ENCODE measurements at places on chromosomes 1 and 21. TPM values are rescaled to one million over a fixed set of nuclear protein-coding genes. Genes with fewer than 3 reads are reported as not detected.
A peak's percentile ranks its signal among the peaks of the same experiment; 100 is the strongest.

DNA sequence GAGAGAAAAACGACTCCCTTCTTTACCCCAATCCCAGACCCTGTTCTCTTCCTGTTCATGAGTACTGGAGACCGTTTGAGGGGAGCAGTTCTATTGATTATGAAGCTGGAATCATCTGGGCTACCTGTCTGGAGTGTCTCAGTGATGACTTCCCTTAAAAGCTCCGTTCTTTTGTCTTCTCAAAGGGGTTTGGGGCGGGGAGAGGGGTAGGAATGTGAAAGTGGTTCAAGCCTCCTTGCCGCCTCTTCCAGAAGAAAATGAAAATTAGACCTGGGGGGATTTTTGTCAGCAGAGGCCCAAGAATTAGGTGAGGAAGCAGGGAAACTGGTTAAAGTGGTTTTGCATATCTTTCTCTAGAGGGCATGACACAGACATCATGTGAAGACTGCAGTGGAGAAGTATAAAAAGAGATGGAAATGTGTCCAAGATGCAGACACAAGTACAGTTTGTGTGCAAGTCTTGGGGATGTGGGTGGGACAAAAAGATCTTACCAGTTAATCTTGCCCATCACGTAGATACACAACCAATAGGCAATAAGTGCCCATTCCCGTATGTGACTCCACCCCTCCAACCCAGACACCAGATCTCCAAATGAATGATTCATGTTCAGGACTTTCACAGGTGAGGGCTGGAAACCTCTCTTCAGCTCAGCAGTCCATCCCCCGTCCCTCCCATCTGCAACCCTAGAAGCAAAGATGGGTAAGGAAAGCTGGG is 470 bp upstream of the MTMR11 start:
- DNase-seq, result peak; percentile 51

- DNase-seq, result no peak
These were observed 89.8 kb downstream of the LRRC53 start for GRCh38 chr1:74422421-74423292.

Gene SNX27
- 29.6 TPM for total RNA-seq

DNA sequence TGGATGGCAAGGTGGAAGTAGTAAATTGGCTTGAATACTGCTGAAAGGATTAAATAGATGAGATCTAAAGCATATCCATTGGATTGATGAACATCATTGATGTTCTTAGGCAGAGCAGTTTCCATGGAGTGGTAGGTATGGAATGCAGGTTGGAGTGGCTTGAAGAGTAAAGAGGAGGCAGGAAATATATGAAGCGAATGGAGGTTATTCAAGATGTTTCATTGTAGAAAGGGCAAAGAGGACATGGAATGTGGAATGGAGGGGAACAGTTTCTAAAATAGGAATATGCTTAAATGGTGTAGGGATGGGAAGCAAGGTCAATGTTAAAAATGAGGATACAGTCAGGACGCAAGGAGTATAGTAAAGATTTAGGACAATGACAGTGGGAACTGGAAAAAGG is 6.1 kb downstream of the OSBPL9 start:
- DNase-seq, result no peak

Gene SKI
- 9.1 TPM for total RNA-seq

- no peak for DNase-seq
These were observed 3.8 kb downstream of the BCL9 start for GRCh38 chr1:147545133-147545532.

DNA sequence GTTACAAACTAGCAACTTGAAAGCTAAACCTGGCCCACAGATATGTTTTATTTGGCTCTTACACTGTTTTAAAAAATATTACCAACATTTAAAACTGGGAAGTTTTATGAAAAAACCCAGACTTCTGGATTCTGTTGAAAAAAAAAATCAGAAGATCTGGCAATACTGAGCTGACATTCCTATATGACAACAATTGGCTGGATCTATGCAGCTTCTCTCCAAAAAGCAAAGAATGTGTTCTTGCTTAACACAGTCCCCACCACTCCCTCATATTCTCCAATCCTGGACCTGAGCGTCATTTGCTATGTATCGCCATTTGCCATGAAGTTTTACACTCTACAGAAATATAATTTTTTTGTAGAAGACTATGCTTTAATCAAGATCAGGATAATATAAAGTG is 859.6 kb downstream of the LTN1 start:
- no peak for DNase-seq

- DNase-seq, result no peak
These were observed 20.4 kb upstream of the EVA1B start for GRCh38 chr1:36343651-36344394.

GRCh38 chr1:211485480-211485857 is 6.5 kb downstream of the RD3 start:
- no peak for DNase-seq

DNA sequence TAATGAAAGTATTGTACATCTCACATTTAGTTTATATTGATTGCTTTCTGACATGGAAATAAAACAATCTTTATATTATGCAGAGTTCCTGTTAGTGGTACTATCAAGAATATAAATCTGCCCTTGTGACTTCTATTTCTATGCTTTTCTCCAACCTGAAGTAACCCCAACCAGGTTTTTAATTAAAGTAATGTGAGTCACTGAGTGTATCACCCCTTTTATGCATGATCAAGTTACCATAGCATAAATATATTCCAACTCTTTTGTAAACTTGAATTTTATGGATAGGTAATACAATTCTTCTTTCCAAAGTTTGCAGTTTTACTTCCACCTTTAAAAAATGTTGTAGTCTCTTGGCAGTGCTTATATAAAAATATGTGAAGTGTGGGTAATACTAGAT is 532.3 kb downstream of the USP25 start:
- DNase-seq, result no peak

DNA sequence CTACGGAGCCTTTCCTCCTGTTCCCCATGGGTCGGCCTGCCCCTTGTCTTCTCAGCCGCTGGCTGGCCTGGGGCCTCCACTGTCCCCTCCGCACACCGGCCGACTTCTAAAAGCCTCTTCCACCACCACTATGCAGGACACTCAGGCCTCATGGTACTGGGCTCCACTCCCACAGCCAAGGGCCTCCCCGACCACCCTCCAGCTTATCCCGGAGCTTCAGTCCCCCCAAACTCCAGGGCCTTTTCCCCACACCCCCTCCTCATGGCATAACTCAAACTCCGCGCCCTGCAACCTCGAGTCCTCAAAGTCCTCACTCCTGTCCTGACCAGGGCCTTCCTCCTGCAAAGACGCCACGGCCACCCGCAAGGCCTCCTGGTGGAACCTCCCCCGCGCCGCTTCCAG is 2.0 kb downstream of the LRRC41 start:
- DNase-seq, result no peak

Gene HRNR
- total RNA-seq, result not detected

DNA sequence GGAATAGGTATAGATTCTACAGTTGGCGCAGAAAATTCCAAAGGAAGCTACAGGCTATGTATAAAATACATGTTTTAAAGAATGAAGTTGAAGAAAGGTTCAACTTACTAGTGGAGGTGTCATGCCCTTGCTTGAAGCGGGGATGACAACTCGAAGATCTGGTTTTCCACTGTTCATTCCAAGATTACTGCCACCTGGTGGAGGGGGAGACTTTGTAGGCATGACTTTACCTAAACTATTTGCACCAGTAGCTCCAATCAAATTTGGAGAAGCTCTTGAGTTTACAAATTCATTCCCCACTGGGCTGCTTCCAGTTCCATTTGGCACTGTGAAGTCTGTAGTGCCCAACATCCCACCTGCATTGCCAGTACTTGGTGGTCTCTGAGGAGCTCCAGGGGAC is 81.7 kb downstream of the AXDND1 start:
- DNase-seq, result peak; percentile 40

Gene SYCP1
- not detected for total RNA-seq

- no peak for DNase-seq
These were observed 36.7 kb upstream of the TLR5 start for GRCh38 chr1:223179786-223180185.

DNA sequence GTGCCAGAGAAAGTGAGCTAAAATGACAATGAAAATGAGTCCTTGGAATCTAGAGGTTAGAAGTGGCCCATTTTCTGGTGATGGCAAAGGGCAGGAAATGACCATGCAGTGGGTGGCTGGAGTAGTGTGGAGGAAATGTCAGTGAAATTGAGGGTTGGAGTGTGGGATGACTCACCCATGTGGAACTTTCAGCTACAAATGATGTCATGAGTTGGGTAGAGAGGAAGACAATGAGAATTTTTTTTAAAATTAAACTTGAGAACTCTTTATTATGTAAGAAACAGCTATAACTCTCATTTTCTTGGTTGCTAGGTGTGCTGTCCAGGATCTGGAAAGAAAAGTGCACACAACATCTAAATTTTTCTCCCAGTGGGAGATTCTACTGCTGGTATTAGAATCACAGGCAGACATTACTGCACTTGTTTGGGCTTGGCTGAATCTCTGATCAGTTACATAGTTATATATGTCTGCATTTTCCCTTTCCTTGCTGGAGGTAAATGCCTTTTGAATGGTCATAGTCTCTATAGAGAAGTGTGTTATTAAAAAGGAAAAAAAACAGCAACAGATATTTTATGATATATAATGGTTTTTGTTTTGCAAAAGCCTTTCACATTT is 56.8 kb upstream of the GNG12 start:
- peak; percentile 12 for DNase-seq

- no peak for DNase-seq
These were observed 46.8 kb upstream of the DIPK1A start for GRCh38 chr1:93007941-93008577.

DNA sequence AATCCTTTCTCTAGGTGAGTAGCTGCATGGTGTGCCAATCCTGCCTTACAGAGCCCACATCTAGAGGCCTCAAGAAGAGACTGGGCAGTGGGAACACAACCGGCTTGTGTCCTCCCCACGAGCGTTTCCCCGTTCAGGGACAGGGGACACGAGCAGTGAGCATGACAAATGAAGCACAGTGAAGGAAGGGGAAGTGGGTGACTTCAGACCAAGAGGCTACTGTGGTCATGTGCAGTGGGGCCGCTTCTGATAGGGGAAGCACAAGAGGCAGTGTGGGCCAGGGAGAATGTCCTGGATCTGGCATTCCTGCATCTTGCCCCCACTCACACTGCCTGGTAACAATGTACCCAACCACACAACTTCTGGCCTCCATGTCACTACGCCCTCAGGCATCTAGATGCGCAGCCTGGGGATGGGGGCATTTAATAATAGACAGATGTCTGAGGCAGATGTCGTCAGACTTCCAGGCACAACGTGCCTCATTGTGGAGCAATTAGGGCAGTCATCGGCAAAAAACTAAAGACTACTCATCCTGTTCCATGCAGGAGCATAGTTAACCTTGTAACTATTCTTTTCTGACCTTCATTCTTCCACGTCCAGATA is 155.6 kb upstream of the NBPF11 start:
- no peak for DNase-seq

DNA sequence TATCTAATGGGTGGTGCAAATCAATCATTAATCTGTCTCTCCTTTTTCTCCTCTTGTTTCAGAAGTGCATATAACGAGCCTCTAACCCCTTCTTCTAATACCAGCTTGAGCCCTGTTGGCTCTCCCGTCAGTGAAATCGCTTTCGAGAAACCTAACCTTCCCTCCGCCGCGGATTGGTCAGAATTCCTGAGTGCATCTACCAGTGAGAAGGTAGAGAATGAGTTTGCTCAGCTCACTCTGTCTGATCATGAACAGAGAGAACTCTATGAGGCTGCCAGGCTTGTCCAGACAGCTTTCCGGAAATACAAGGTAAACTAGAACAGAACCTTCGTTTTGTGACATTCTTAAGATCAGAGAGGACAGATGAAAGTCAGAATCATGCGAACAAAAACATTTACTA is 25.3 kb upstream of the VAMP3 start:
- DNase-seq, result no peak

DNA sequence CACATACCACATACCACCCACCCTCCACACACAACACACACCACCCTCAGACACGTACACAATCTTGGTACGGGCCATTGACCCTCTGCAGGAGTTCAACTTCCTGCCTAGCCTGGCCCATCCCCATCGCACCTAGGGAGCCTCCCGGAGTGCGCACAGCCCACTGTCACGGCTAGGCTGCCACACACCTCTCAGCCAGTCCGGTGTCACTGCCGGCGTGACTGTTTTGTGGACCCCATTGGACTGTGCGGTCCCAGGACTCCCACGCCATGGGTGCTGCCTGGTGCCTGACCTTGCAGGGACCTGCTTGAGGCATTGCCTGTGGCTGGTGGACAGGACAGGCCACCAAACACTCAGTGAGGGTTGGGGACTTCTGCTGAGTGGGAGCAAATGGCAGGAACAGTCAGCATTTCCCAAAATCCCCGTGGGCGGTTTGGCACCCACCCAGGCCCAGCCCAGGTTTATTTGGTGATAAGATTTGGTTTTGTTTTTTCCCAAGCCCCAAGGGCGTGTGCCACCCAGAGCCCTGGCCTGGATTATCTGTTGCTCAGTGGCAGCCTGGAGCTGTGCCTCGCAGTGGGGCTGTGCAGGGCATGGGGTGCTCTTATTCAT is 27.7 kb downstream of the RAB7B start:
- DNase-seq, result no peak

DNA sequence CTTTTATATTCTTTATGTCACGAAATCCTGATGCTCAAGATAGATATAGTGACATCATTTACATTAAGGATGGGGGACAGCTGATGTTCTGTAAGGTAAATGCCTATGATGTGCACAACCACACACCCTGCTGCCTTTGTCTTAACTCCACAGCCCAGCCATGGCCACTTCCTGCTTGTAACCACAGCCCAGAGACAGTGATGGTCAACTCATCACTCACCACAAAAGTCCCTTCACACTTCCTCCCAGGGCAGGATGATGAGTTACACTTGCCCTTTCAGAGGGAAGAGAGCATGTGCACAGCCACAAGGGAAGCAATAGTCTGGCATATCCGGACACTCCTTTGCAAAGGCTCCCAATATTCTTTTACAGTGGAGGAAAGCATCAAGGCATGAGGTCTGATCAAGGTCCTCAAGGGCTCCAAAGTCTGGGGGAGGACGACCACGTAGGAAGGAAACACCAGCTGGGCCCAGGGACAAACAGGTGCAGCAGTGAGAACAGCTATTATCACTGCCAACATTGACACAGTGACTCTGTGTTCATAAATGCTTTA is 53.8 kb downstream of the PLPP3 start:
- no peak for DNase-seq

GRCh38 chr1:117416546-117417125 is 49.4 kb downstream of the MAN1A2 start:
- DNase-seq, result no peak

GRCh38 chr1:110272045-110272444 is 61.9 kb downstream of the KCNC4 start:
- no peak for DNase-seq

- no peak for DNase-seq
These were observed 3.7 kb downstream of the GJB4 start for GRCh38 chr1:34763142-34763781.

Gene VWA5B1
- total RNA-seq, result not detected

GRCh38 chr1:23614032-23614660 is 54.8 kb upstream of the ID3 start:
- no peak for DNase-seq

Gene NHLH2
- not detected for total RNA-seq

GRCh38 chr21:27953340-27954045 is 986.6 kb upstream of the ADAMTS5 start:
- no peak for DNase-seq

GRCh38 chr1:167439301-167439988 is 78.9 kb downstream of the CD247 start:
- DNase-seq, result no peak

Gene ITGB3BP
- total RNA-seq, result 53.7 TPM

Gene GBP2
- 1.3 TPM for total RNA-seq

Measured in NCI-H460 (cell line).